Umbilical cord (tissue), 2 donors: ENCODE measurements at places on chromosomes 4 and X.
A peak's percentile ranks its signal among the peaks of the same experiment; 100 is the strongest.

DNA sequence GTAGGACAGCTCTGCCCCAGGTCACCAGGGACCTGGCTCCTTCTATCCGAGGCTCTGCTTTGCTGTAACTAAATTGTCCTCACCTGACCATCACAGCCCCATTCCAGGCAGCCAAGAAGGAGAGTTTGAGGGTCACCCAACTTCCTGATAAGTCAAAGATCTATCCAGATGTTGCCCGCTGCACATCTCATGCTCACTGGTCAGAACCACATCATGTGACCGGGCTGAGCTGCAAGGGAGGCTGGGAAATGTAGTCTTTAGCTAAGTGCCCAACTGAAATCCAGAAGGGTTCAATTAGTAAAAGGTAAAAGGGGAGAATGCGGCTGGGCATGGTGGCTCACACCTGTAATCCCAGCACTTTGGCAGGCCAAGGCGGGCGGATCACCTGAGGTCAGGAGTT lies 18.4 kb downstream of the HMX1 start:
- DNase-seq, result no peak

DNA sequence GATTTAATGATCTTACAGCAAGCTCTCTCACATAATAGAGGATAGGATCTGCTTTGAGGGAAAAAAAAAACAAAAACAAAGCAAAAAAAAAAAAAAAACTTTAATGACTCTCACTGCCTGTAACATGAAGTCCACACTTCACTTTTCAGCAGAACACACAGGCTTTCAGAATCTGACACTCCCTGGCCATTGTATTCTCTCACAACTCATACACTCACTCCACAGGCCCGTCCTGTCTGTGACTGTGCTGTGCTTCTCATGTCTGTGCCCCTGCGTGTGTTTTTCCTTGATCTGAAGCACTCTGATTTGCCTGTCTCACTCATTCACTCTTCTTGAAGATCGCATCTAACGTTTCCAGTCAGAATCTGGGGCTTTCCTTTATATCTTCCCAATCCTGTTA lies 460.8 kb downstream of the TMA16 start:
- DNase-seq, result no peak

GRCh38 chrX:154136627-154137161 lies 7.3 kb upstream of the OPN1LW start:
- DNase-seq, result peak; percentile 42

DNA sequence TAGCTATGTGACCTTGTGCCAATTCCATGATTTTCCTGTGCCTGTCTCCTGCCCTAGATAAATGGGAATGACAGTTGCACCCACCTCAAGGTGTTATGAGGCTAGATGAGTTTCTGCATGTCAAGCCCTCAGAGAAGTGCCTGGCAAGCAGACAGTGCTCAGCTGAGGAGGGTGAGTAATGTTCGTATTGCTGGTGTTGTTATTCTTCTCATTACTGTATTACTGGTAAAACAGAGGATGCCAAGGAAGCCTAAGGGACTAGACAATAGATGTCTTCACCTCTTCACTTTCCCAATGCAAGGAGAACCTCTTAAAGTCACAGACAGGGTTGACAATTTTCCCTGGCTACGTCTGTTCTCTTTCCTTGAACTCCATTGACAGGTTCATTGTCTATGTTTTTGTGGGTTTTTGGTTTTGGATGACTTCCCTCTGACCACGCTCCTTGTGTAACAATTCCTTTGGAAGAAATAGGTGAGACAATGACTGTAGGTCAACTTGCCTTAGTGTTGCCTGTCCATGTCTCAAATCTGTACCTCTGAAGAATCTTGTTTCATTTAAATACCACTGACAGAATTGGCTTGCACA lies 19.2 kb downstream of the ETDC start:
- no peak for DNase-seq

DNA sequence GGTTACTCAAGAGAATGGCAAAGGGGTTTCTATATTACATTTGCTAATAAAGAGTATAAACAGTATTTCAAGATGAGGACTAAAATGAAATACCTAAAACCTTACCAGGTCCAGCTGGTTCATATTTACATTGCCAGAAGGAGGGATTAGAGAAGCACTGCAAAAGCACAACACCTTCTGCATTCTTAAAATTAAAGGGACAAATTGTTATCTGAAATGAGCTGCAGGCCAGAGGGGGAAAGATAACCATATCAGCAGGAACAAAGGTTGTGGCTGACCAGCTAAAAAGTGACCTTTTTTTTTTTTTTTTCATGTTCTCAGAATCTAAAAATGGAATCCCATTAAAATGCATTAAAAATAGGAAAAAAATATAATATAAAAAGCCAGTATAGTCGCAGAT lies 39.7 kb downstream of the AFF2 start:
- DNase-seq, result no peak

DNA sequence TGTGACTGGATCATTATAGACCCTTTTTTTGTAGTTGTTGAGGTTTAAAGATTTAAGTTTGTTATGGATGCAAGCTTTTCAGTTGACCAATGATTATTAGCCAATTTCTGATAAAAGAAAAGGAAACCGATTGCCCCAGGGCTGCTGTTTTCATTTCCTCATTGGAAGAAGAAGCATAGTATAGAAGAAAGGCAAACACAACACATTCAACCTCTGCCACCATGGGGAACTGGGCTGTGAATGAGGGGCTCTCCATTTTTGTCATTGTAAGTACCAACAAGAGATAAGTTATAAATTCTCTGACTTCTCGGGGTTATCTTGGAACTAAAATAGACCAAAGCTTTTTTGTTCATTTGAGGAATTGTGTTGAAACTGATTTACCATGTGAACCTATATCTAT lies at the start of gene CYBB:
Gene CYBB (plus strand): TSS at position 203 of the 400 bp plus-strand sequence. CDS start 19 bp downstream, at position 222.
- no peak for DNase-seq

DNA sequence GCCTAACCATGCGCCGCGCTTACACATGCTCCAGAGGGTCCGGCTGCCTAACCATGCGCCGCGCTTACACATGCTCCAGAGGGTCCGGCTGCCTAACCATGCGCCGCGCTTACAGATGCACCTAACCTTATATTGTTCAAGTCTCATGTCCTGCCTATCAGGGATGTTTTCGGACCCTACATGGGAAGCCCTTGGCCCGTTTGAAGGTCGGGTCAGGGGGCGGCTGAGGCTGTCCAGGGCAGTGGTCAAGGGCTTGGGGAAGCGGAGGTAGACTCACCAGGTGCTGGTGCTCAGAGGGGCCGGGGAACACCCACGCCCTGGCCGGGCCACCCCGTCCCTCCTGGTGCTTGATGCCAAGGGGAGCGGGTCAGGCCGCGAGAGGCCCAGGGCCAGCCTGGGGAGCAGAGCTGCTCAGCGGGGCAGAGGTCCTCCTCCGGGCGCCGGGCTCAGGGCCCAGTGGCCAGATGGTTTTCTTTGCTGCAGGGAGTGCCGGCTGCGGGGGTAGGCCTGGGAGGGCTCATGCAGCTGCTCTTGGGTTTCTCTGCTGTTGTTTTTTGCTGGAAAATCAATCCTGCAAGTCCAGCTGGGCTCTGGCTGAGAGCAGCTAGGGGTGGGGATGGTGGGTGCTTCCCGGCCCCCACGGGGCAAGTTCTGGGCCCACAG lies 35.4 kb upstream of the SPON2 start:
- peak; percentile 87 for DNase-seq

GRCh38 chr4:41533680-41534079 lies 4.3 kb upstream of the LIMCH1 start:
- no peak for DNase-seq

- no peak for DNase-seq
These were observed 100.3 kb upstream of the USP9X start for GRCh38 chrX:40984962-40985361.

GRCh38 chrX:20001588-20001987 lies 10.7 kb upstream of the BCLAF3 start:
- no peak for DNase-seq

DNA sequence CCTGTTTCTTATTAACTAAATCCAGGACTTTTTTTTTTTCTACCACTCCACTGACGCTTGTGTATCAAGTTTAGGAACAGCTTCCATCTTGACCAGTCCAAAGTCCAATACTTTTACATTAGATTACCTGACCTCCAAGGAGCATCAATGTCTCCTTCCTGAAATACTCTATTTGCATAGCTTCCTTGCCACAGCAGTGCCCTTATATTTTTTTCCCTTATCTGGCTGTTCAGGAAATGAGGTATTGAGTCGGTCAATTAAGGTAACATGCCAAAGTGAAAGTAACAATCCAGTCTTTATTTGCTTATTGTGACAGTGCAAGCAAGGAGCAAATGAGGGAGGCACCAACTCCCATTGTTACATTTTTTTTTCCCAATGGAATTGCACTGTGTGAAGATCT lies 730.8 kb upstream of the NDST4 start:
- DNase-seq, result no peak
